ENCODE measurements at places on chromosomes 4 and X. TPM values are rescaled to one million over a fixed set of nuclear protein-coding genes. Genes with fewer than 3 reads are reported as not detected.

SPATA4 gene
- polyA plus RNA-seq, result 0.35 TPM

GK2 gene
- polyA plus RNA-seq, result not detected

SPP1 gene
- 1.6 TPM for polyA plus RNA-seq

UGT8 gene
- not detected for polyA plus RNA-seq

F8A2 gene
- not detected for polyA plus RNA-seq

C4orf51 gene
- not detected for polyA plus RNA-seq

TLR10 gene
- polyA plus RNA-seq, result not detected

PPM1K gene
- 88.5 TPM for polyA plus RNA-seq

DNA sequence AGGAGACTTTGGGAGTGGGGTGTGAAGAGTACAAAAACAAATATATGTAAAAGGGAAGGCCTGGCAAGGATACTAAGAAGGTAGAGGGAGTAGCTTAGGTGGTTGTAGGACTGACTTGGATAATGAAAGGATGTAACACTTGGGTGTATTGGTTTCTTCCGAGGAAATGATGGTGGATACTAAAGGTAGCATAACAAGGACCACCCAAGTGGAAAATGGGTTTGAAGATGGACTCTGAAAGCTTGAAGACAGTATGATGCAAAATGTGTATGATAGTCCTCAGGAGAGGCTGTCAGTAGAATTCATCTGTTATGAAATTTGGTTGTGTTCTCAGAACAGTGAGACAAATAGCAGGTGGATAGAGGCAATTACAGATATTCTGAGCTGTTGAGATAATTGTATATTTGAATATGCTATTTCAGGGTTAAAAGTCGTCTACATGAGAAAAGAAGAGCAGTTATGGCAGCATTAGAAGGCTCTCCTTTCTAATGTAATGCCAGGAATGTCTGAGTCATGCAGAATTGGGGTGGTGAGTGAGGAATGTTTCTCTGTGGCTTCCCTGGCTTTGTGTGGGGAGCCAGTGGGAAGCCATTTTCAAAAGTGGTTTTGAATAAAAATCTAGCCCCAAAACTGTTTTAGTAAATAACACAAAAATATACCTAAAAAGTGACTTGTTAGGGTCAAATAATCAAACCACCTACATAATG is 75.6 kb downstream of the FHIP1A start:
- H3K4me1 ChIP-seq, result no peaks in the 10 kb centered on the region
- no peaks in the 10 kb centered on the region for H3K36me3 ChIP-seq
- H3K27me3 ChIP-seq, result no peaks in the 10 kb centered on the region
- H3K4me3 ChIP-seq, result no peak overlapping the region
- no peak for DNase-seq
- H3K27ac ChIP-seq, result no peak overlapping the region

- no peaks in the 10 kb centered on the region for H3K4me1 ChIP-seq
- no peaks in the 10 kb centered on the region for H3K36me3 ChIP-seq
- DNase-seq, result no peak
- H3K27me3 ChIP-seq, result no peaks in the 10 kb centered on the region
- no peak overlapping the region for H3K27ac ChIP-seq
These were observed 49.7 kb upstream of the NPNT start for GRCh38 chr4:105845559-105845958.

DNA sequence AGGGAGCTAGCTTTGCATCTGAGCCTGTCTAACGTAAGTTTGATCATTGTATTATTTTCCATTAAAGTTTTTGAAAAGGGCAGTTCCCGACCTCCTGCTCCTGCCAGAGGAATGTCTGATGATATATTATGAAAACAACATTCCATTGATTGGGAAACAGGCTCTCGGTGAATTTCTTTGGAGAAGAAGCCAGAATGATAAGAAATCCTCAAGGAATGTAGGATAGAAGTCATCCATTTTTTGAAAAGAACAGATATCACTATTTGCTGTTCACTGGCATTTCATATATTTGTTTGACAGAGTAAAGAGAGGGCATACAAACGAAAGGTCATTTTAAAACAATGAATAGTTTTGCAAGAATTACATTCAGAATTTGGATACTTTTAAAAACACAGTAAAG is 781.0 kb upstream of the HTR2C start:
- no peak overlapping the region for H3K4me3 ChIP-seq
- no peak for DNase-seq
- H3K27ac ChIP-seq, result no peak overlapping the region
- no peaks in the 10 kb centered on the region for H3K36me3 ChIP-seq
- H3K27me3 ChIP-seq, result no peaks in the 10 kb centered on the region
- no peaks in the 10 kb centered on the region for H3K4me1 ChIP-seq

GRCh38 chrX:3938587-3938986 is 225.1 kb upstream of the PRKX start:
- H3K36me3 ChIP-seq, result no peaks in the 10 kb centered on the region
- no peak overlapping the region for H3K27ac ChIP-seq
- H3K4me3 ChIP-seq, result no peak overlapping the region
- H3K27me3 ChIP-seq, result no peaks in the 10 kb centered on the region

DNA sequence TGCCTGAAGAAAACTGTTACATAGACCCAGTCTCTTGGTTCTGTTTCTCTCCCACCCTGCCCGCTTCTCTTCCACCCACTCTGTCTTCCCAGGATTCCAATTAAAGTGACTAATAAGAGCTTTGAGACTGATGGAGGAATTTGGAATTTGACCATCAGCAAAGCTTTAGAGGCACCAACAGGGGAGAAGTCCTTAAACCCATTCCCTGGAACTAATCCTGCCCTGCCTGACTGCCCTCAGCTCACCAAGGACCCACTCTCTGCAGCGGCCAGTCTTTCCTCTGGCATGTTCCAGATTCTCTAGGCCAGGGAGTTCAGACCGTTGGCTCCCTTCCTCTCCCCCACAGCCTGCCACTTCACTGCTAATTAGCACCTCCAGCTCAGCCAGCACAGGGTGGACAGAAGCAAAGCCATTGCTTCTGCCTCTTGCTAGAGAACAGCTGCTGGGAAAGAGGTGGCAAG is 23.9 kb downstream of the SCD5 start:
- H3K36me3 ChIP-seq, result no peaks in the 10 kb centered on the region
- DNase-seq, result no peak
- H3K4me3 ChIP-seq, result no peak overlapping the region
- H3K4me1 ChIP-seq, result no peaks in the 10 kb centered on the region
- no peaks in the 10 kb centered on the region for H3K27me3 ChIP-seq

GRCh38 chr4:24975510-24975909 is 55.2 kb downstream of the LGI2 start:
- no peak for DNase-seq
- no peaks in the 10 kb centered on the region for H3K4me1 ChIP-seq
- no peaks in the 10 kb centered on the region for H3K27me3 ChIP-seq
- H3K4me3 ChIP-seq, result no peak overlapping the region

DNA sequence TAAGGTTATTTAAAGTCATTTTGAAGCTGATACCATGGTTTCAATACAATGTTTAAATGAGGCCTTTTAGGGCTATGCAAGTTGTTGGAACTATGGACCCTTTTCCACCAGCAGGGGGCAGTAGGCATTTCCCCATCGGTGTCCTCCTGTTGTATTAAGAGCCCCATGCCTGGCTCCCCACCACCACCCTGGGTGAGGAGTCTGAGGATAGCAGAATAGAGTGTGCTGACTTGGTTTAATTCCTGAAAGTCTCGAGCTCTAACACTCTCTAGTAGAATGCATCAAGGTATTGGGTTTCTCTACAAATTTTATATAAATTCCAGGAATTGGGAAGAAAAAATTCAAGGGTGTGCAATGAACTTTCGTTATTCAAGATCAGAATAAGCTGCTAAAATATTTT is 234.8 kb upstream of the JADE1 start:
- no peaks in the 10 kb centered on the region for H3K36me3 ChIP-seq
- no peak overlapping the region for H3K27ac ChIP-seq
- H3K4me3 ChIP-seq, result no peak overlapping the region
- peaks cover 17% of the 10 kb centered on the region for H3K4me1 ChIP-seq
- DNase-seq, result no peak

- no peak overlapping the region for H3K4me3 ChIP-seq
- no peak overlapping the region for H3K27ac ChIP-seq
- H3K36me3 ChIP-seq, result no peaks in the 10 kb centered on the region
- no peak for DNase-seq
- no peaks in the 10 kb centered on the region for H3K27me3 ChIP-seq
- H3K4me1 ChIP-seq, result no peaks in the 10 kb centered on the region
These were observed 132.6 kb downstream of the FHIP1A start for GRCh38 chr4:151541389-151542071.

GRCh38 chr4:162011089-162011488 is 152.7 kb downstream of the FSTL5 start:
- no peak for DNase-seq
- H3K4me3 ChIP-seq, result no peak overlapping the region
- H3K36me3 ChIP-seq, result no peaks in the 10 kb centered on the region
- no peaks in the 10 kb centered on the region for H3K27me3 ChIP-seq
- no peak overlapping the region for H3K27ac ChIP-seq
- no peaks in the 10 kb centered on the region for H3K4me1 ChIP-seq

DNA sequence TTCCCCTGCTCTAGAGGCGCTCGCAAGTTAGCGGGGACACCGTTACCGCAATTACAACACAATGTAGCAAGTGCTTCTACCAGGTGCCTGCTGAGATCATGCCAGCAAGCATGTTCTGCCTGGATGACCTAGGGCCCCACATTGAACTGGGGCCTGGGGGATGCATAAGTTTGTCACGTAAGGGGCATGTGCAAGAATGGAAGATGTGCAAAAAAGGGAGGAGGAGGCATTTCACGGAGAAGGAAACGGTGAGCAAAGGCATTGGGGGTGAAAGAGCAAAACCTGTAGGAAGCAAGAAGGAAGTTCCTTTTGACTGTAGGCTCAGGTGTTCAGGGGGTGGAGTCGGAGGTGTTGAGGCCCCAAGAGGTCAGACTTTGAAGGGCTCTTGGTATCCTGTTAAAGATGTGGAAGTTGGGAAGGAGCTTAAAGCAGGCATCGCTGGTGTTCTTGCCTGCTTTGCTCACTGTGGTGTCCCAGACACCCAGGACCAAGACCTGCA is 602 bp upstream of the SCARB2 start:
- no peaks in the 10 kb centered on the region for H3K36me3 ChIP-seq
- no peaks in the 10 kb centered on the region for H3K27me3 ChIP-seq
- H3K4me3 ChIP-seq, result peak overlapping the region; percentile 70
- H3K4me1 ChIP-seq, result peaks cover 56% of the 10 kb centered on the region
- no peak for DNase-seq
- H3K27ac ChIP-seq, result peak overlapping the region; percentile 97

- no peaks in the 10 kb centered on the region for H3K36me3 ChIP-seq
- H3K4me3 ChIP-seq, result peak overlapping the region; percentile 88
- DNase-seq, result no peak
These were observed 13.6 kb upstream of the TMEM156 start for GRCh38 chr4:39045827-39046221.

GRCh38 chr4:81919223-81919622 is 447.5 kb upstream of the RASGEF1B start:
- H3K36me3 ChIP-seq, result no peaks in the 10 kb centered on the region
- H3K27ac ChIP-seq, result no peak overlapping the region
- no peak for DNase-seq
- no peaks in the 10 kb centered on the region for H3K27me3 ChIP-seq
- H3K4me3 ChIP-seq, result no peak overlapping the region
- H3K4me1 ChIP-seq, result no peaks in the 10 kb centered on the region

GRCh38 chrX:79367907-79368306 is 773 bp upstream of the ITM2A start:
- H3K4me3 ChIP-seq, result peak overlapping the region; percentile 51
- DNase-seq, result no peak
- H3K4me1 ChIP-seq, result peaks cover 3% of the 10 kb centered on the region
- no peaks in the 10 kb centered on the region for H3K27me3 ChIP-seq
- H3K36me3 ChIP-seq, result no peaks in the 10 kb centered on the region
- H3K27ac ChIP-seq, result peak overlapping the region; percentile 78

DNA sequence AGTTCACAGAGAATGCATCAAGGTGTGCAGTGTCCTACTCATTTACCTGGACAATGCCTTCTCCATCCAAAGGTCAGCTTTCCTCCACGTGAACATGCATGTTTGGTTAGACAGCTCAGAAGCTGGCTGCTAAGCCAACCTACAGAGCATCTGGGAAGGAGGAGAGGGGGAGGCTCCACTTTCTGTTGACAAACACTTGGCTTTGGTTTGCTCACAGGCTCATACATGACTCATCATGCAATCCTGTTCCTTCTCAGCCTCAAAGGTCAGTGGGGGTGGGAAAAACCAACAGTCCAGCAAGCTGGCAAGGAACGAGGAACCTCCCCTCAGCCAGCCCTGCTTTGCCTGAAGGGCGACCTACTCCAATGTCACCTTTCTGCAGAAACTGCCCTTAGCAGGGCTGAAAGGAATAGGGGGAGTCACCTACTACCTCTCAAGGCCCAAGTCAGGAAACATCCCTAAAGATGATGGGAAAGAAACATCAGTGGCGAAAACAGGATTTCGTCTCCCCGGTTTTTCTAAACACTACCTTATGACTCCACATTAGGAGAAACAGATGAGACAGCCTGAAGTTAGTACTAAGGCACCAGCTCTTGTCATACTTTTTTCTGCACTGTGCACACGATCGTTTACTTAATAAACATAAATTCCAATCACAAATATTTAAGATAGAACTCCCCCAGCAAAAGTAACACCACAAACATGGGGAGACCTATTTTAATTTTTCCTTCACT is 37.9 kb downstream of the RELL1 start:
- H3K4me1 ChIP-seq, result peaks cover 4% of the 10 kb centered on the region
- H3K27ac ChIP-seq, result no peak overlapping the region
- no peak overlapping the region for H3K4me3 ChIP-seq
- DNase-seq, result peak; percentile 72

- DNase-seq, result no peak
- no peak overlapping the region for H3K4me3 ChIP-seq
- no peaks in the 10 kb centered on the region for H3K27me3 ChIP-seq
- H3K4me1 ChIP-seq, result no peaks in the 10 kb centered on the region
- H3K36me3 ChIP-seq, result no peaks in the 10 kb centered on the region
- no peak overlapping the region for H3K27ac ChIP-seq
These were observed 173.7 kb downstream of the GPAT3 start for GRCh38 chr4:83709627-83710026.
